NCI-H460 (cell line): ENCODE measurements at places on chromosomes 11 and 22.

DNA sequence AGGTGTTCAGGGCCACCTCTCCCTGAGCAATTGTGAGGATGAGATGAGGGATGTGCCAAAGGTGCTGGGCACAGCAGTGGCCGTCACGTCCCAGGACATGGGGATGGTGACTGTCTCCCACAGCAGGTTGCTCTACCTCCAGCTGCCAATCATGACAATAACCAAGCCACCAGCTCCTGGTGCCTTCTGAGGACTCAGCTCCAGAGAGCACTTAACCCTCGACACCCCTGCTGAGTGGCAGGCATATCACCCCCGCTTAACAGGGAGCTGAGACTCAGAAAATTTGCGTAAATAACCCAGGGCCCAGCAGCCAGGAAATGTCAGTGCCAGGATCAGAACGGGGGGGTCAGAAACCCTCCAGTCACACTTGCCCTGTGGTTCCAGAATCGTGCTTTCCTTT, 8.4 kb upstream of the PNPLA5 start:
- no peak for DNase-seq

DNA sequence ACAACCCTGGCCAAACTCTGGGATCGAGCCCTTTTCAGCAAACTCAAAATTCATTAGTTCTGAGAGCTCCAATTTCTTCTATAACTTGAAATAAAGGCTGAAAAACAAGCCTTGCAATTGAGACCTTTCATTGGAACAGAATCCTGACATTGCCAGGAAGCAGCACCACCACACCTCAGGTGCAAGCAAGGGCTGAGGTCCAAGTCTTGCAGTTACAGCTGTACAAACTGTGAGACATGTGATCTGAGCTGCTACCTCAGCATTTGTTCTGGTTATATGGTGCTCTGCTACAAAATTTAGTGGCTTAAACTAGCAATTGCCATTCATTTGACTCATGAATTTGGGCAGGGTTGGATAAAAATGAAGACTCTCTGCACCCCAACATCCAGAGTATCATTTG, 18.1 kb downstream of the OR5AS1 start:
- no peak for DNase-seq

GRCh38 chr22:42769574-42770447, 49.1 kb upstream of the A4GALT start:
- DNase-seq = no peak

- DNase-seq = no peak
Measured at GRCh38 chr22:49266561-49267519, 560.8 kb downstream of the BRD1 start.

- DNase-seq = no peak
Measured at GRCh38 chr11:66420671-66421476, at the start of gene NPAS4. TSS of gene NPAS4 (plus strand) at chr11:66421035. CDS start at chr11:66421180, 145 bp downstream.

DNA sequence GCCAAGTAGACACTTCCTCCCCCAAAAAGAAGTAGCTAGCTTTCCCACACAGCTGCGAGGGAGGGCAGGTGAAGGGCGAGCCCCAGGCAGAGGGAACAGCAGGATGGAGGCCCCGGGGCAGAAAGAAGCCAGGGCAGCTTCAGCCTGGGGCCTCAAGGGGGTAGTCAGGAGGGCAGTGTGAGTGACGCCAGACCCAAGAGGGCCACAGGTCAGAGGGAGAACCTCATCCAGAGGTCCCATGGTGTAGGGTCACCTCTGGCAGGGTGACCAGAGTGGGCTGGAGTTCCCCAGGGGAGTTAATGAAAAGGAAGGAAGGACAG, 9.2 kb downstream of the PRR5 start:
- DNase-seq = no peak

DNA sequence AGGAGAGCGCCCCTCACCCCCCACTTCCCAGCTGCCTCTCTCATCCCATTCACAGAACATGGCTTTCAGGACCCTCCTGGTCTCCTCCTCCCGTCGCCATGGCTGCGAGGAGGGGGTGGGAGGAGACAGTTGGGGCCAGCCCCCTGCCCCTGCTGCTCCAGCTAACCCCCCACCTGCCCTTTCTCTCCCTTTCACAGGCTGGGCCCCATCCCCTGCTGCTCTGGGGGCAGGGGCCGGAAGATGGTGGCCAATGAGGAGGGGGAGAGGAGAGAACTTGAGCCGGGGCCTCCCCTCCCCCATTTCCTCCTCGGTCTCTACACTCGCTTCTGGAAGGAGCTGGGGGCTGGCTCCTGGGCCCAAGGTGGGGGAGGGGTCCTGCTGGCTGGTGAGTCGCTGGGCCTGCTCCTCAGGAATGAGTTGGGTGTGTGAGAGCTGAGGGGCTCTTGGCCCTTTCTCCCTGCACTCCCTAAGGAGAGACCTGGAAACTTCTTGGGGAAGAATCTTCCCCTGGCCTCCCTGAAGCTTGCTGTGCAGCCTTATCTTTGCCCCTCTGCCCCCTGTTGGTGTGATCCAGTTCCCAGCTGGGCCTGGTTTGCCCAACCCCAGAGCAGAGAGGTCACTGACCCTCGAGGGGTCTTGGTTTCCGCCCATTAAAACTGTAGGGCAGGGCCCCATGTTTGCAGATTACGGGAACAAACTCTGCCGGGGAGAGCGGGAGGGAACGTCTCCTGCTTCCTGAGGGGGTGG, 10.2 kb downstream of the YPEL4 start:
- no peak for DNase-seq

GRCh38 chr11:34098813-34099212, 6.6 kb upstream of the NAT10 start:
- no peak for DNase-seq

- DNase-seq = no peak
Measured at GRCh38 chr11:84383576-84383975, 1097.4 kb upstream of the CCDC90B start.

GRCh38 chr11:132960273-132961078, 571.8 kb downstream of the OPCML start:
- no peak for DNase-seq

DNA sequence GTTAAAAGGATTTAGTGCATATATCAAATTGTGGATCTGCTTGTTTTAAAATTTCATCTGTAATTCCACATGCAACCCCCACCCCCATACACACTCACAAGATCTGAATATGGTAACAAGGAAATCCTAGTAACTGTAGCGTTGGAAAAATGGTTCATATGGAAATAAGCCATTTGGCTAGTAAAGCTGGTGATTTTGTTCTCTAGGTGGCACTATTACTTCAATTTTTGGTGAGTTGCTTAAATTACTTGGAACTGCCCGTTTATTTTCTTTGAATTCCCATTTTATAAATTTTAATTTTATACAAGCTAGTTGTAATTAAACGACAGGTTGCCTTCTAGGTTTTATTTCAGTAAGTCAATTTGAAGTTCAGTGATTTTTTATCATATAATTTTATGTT, 5.3 kb downstream of the BDNF start:
- DNase-seq = no peak

- no peak for DNase-seq
Measured at GRCh38 chr11:2378527-2379210, 1.6 kb downstream of the CD81 start.

GRCh38 chr11:119367661-119368120, 13.8 kb downstream of the USP2 start:
- no peak for DNase-seq

DNA sequence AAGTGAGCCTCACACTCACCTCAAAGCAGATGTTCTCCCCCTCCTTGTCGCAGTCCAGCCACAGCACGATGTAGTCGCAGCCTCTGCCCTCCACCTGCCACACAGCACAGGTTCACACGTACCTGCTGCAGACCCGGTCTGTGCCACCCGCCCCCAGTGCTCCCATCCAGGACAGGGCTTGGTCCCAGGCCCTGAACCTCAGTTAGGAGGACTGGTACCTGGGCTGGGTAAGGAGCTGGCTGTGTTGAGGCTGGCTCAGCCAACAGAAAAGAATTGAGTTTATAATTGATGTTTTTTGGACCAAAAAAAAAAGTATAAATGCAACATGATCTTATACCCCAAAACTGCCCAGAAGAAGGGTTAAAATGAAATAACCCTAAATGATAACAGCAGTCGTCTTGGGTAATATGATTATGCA, 10.7 kb downstream of the TOP3B start:
- no peak for DNase-seq

GRCh38 chr22:39847477-39847876, 46.1 kb downstream of the ENTHD1 start:
- no peak for DNase-seq

DNA sequence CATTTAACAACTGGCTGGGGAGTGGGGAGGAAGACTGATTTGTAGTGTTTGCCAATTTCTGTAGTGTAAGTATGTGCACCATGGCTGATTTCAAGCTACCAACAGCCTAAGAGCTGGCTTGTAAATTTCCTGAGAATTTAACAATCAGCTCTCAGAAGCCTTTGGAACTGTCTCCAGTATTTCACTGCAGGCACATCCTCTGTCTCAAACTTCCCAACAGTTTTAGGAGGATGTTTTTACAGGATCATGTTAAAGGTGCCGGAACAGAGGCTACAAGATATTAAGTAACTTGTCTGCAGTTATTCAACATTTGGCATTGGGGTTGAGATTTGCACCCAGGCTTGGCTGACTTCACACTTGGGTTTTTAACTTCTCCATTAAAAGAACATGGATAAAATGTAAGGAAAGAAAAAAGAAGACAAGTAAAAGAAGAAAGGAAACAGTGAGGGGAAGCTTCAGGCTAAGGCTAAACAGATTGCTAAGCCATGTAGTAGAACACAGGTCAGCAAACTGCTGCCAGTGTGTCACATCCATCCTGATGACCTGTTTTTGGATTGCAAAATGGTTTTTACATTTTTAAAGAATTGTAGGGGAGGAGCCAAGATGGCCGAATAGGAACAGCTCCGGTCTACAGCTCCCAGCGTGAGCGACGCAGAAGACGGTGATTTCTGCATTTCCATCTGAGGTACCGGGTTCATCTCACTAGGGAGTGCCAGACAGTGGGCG, 204.8 kb upstream of the SESN3 start:
- DNase-seq = no peak

- no peak for DNase-seq
Measured at GRCh38 chr22:38454353-38455075, 485 bp downstream of the KCNJ4 start.

DNA sequence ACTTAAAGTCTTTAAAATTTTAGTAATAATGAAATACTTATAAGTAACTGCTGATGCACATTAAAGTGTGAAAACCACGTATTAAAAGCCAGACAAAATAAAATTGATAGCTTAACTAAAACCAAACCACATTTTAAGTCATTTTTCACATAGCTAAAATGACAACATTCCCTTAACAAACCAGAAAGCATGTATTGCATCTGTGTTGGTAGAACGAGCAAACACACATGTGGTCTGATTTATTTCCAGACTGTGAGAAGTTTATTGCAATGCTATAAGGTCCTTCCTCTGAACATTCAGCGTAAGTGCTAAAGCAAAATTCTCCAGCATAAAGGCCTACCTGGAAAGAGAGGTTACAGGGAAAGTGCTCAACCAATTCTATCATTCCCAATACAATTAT, 57.8 kb downstream of the ARHGAP20 start:
- DNase-seq = no peak

GRCh38 chr11:79113054-79113690, 327.7 kb downstream of the TENM4 start:
- no peak for DNase-seq

DNA sequence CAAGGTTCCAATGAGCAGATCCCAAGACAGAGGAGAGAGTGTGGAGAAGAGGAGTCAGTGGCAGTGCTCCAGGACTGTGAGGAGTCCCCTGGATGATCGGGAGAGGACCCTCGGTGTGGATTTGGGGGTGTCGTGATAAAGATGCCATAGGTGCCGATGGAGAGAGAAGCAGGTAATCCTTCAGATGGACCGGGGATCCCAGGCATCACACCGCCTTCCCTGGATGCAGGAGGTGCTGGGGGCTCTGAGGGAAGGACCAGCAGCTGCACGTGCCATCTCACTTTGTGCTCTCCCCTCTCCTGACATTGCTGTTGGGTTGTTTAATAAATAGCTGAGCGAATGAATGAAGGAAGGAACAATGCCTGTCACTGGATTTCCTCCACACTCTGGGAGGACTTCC, 744.1 kb downstream of the BRD1 start:
- DNase-seq = no peak

DNA sequence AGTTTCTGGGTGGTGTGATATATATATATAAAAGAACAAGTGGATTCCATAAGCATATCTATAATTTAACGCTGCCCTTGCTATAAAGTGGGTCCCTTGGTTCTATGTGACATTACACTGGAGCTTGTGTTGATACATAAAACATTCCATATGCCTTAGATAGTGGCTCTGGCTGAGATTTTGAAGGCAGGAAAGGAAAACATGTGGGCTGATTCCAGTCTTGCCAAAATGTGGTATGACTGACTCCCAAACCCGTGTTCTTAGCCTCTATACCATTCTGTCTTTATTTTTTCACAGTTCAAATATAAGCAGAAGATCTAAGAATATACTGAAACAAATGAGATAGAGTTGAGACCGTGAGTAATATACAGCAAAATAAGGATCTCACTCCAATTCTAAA, 522.8 kb upstream of the LRRC4C start:
- no peak for DNase-seq

DNA sequence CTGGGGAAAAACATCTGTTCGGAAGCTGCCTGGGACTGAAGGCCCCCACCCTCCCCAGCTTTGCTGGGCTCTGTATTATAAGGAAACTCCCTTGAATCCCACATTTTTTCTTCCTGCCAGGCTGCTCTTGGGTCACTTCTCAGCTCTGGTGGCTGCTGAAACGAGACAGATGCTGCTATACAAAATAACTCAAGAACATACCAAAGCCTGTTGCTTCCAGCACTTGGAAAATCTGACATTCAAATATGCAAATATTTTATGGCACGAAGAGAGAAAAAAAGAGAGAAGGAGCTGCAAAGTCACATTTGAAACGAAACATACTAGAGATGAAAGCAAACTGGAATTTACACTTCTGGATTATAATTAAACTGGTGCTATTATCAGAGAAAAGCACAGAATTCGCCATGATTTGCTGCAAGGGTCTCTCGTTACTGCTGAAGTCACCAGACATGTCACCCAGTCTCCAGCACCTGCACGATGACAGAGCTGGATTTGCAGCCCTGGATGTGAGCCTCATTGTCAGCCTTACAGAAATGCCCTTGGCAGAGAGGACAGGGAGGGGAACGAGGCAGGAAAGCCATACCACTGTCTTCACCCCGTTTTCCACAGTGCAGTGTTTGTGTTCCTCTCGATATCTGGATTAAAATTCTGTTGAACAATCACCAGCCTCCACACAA, 47.9 kb upstream of the IGSF9B start:
- DNase-seq = no peak

DNA sequence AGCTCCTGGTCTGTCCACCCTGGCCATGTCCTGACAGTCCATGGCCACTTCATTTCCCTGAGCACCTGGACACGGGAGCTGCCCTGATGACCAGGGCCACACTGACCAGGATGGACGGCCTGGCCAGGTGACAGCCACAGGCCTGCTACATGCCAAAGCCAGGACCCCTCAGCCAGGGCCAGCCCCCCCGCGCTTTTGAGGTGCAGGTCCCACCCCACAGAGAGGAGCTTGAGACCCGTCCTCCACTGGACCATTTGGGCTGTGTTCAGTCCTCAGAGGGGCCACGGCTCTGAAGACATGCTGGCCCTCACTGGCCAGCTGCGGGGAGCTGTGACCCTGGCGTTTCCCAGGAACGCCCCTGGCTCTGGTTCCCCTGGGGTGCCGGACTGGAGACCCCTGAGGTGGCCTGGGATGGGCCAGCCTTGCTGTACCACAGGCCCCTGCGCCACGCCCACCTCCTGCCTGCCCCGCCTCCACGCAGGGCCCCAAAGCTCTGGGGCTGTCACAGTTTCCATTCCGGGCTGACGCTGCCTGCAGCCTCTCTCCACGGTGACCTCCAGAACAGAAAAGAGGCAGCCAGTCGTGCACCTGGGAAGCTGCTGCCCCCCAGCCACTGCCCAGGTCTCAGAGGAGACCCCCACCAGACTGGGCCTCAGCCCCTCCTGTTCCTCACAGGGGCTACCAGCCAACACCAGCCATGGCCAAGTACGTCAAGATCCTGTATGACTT, 18.2 kb downstream of the EPS8L2 start:
- DNase-seq = no peak

GRCh38 chr11:71309181-71309580, 56.8 kb upstream of the SHANK2 start:
- no peak for DNase-seq
